ENCODE measurements at places on chromosomes 7 and 10.
A peak's percentile ranks its signal among the peaks of the same experiment; 100 is the strongest.

GRCh38 chr10:26937371-26937770 lies 76.6 kb upstream of the ABI1 start:
- DNase-seq, result no peak

- DNase-seq, result no peak
Observed at GRCh38 chr10:48287417-48288391, 13.2 kb upstream of the FRMPD2 start.

DNA sequence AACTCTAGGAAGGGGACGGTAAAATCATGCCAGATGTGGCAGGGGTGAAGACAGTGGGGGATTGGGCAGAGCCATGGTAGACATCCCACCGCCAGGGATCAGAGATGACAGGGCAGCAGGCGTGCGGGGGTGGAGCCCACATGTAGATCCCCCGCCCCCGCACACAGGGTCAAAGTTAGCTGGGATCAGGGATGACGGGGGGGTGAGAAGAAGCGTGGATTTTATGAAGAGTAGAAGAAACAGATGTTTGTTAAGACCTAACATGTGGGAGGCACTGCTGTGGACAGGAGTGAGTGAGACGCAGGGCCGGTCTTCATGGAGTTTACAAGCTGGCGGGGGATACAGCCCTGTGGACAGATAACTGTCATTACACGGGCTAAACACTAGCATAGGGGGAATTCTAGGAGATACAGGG lies 154.0 kb upstream of the KLF14 start:
- DNase-seq, result no peak

GRCh38 chr10:21157664-21158063 lies 260.6 kb upstream of the NEBL start:
- DNase-seq, result no peak

- no peak for DNase-seq
Observed at GRCh38 chr10:3676564-3676963, 108.4 kb downstream of the KLF6 start.

DNA sequence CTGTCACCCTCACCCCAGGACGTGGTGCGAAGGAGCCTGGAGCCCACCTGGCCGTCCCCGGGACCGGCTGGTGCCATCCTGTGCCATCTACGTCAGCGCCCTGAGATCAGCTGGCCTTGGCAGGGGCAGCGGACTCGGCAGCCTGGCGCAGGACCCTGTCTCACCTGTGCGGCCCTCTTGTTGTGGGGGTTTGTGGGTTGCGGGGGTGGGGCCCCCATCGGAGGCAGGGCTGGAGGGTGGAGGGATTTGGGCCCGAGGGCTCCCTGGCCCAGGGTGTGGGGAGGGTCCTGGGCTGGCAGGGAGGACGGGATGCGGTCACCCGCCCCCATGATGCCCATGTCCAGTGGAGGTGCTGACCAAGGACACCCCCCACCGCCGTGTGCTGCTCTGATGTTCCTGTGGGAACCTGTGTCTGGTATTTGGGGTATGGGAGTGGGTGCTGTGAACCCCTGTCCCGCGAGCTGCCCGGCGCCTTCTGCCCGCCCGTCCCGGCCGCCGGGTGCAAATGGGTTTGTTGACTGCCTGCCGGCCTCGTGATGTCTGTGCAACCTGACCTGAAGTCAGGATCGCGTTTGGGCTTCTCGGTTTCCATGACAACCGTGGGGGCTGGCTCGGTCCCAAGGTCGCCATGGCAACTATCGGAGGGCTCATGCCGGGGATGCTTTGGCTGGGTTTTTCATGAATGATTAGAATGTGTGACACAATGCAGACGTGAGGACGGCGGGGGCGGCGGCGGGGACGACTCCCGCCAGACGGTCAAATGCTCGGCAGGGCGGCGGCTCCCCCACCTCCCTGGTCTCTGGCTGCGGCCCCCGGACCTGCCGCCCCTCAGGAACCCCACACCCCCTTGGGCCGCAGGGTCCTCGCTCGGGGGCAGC lies 7.3 kb downstream of the MAFK start:
- peak; percentile 79 for DNase-seq

DNA sequence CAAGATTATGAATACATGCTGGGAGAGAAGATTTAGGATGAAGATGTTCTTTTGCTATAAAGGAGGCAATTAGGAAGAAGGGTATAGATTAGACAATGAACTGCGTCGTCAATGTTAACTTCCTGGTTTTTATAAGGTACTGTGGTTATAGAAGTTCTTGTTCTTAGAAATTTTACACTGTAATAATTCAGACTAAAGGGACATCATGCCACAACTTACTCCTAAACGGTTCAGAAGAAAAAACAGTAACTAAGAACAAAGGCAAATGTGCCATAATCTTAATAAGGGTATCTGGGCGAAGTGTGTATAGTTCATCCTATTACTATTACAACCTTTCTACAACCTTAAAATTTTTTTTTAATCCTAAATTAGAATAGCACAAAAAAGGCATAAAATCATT lies 31.3 kb upstream of the DDC start:
- DNase-seq, result no peak

DNA sequence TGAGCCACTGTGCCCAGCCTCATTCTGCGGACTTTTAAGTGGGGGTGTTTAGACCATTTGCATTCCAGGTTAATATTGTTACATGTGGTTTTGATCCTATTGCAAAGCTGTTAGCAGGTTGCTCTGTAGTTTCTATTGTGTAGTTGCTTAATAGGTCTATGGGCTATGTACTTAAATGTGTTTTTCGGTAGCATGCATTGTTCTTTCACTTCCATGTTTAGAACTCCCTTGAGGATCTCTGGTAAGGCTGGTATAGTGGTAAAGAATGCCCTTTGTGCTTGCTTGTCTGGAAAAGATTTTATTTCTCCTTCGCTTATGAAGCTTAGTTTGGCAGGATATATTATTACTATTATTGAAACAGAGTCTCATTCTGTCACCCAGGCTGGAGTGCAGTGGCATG lies 13.4 kb upstream of the LRRD1 start:
- DNase-seq, result no peak

DNA sequence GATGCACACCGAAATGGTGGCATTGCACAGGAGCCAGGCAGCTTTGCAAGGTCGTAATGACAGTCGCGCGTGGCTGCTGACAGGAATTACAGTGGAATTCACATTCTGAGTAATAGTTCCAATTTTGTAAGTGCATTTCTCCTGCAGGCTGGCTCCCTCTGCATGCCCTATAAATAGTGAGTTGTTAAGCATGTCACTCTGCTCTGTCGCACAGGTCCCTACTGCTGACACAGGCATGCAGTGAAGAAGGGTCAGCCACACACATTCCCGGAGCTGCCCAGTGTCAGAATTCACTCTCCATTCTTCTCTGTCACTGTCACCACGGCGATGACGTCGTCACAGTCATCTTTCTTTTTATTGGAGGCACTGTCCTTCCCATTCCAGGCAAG lies 49.2 kb upstream of the SHH start:
- DNase-seq, result peak; percentile 39

- DNase-seq, result no peak
Observed at GRCh38 chr10:119095640-119096039, 8.3 kb upstream of the DENND10 start.

- peak; percentile 100 for DNase-seq
Observed at GRCh38 chr10:74826142-74827044, at the start of gene KAT6B. TSS of gene KAT6B (plus strand) at chr10:74826600. CDS start at chr10:74842858, 16,258 bp downstream.

- no peak for DNase-seq
Observed at GRCh38 chr7:104272767-104273384, 55.5 kb upstream of the LHFPL3 start.

- DNase-seq, result peak; percentile 89
Observed at GRCh38 chr10:1198453-1199344, 142.5 kb downstream of the WDR37 start.

DNA sequence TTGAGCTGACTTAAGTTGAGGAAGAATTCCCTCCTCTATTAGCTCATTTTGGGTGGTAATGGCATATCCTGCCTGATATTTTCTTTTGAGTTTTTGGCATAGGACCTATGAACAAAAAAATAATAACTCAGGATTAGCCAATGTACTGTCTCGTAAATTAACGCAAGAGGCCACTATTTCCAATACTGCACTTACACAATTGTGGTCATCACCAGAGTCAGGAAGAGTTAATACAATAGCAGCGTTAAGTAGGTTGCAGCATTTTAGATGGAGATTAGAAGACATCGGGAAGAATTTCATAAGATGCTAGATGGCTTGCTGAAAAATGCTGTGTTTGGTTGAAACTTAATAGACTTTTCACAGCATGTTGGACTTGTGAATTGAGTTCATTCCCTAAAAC lies 36.4 kb downstream of the ANTXRL start:
- no peak for DNase-seq

GRCh38 chr7:10083766-10084165 lies 889.9 kb upstream of the PHF14 start:
- DNase-seq, result no peak

GRCh38 chr10:24209432-24209771 lies 464 bp downstream of the KIAA1217 start:
- peak; percentile 51 for DNase-seq

All from endodermal cell (in vitro differentiated cells).